Transverse colon (tissue), 4 donors: ENCODE measurements at places on chromosomes 1 and 21. TPM values are rescaled to one million over a fixed set of nuclear protein-coding genes. Genes with fewer than 3 reads are reported as not detected.

DNA sequence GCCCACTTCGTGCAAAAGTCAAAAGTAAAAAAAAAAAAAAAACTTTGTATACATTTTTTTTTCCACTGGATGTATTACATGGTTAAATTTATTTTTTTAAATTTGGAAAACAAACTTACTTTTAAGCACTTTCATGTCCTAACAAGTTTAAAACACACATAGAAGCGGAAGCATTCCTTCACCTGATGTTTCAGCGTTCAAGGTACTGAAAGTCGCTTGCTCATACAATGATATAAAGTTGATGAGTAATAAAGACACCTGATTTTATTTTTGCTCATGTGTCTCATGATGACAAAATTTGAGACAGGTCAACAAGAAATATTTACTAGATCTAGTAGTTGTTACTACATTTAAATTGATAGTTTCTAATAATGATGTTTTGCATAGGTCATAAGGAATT lies 35.5 kb downstream of the ADAMTS1 start:
- no peak for DNase-seq

DNA sequence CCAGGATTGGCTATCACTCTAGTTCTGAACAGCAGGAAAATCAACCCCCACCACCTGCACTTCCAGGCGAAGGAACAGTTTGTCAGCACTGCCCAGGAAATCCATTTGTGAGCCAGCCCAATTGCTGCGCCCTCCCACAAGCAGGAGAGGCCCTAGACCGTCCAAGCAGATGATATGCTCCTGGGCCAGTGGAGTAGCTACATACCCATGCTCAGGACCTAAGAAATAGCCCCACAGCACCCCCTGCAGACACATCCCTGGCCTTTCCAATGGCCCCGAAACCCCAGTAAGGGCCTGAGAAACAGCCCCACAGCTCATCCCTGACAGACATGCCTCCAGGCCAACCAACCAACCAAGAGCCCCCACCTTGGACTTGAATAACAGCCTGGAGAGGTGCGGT lies 111.5 kb upstream of the ZC3H11B start:
- DNase-seq = no peak

DNA sequence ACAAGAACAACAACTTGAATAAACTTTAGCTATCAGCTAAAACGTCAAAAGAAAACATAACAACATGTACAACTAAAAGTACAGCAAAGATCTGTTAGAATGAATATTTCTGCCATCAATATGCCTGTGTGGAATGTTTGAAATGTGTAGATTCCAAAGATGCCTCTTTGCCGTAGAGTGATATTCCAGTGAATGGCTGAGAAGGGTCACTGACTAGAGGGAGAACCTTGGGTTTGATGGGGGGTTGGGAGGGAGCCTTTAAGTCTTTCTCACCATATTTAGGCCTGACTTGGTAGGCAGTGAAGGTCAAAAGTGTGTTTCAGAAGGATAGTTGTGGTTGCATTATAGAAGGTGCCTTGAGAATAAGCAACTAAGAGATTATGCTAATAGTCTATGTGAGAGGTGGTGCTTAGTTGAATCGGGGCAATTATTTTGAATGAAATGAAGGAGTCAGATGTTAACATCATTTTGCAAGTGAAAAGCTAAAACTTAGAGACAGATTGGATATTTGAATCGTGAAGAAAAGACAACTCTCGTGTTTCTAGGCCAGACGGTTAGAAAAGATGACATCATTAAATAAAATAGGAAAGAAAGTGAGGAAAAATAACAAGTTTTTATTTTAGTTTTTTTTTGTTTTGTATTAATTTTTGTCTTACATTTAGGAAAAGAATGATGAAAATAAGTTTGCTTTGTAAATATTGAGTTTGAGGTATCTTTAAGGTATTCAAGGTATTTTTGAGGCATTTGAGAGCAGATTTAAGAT lies 53.8 kb downstream of the PLA2G4A start:
- no peak for DNase-seq

DNA sequence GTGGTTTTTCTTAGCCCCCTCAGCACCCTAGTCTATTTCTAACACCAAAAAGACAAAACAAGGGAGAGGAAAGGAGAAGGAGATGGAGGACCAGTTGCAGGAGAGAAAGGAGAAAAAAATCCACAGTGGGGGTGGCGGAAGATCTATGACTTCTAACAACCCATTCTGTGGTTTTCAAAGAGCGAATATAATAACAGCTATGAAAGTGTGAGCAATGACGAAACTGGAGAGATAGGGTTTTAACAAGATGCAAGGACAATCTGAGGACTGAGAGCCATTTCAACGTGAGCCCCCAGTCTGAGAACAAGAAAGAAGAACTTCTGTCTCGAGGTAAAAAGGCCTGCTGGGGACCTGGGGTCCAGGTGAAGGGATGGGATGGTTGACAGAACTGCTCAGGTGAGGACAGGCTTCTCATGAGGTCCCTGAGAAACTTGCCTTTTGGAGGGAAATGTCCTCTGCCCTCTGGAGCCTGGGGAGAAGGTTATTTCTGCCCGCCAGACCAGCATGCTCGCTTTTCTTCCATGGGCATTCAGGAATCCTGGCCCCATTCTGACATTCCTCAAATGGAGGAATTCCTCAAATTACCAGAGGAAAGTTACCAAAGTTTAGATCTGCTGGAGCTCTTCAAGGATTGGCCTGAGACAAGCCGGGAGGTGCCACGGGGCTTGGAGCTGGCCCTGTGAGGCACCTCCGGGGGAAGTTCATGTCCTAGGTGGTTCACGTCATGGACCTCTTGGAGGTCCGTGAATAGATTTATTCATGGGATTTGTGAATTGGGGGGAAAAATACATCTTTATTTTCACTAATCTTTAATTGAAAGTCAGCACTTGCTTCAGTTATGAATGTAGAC lies at the start of gene CD160:
TSS of gene CD160 (plus strand) at position 270 of the 850 bp plus-strand sequence. CDS start 8,829 bp downstream, outside the sequence.
- DNase-seq = no peak

GRCh38 chr1:172932981-172933380 lies 117.8 kb downstream of the TNFSF18 start:
- DNase-seq = no peak

Gene IBA57
- 7.5 TPM for total RNA-seq

GRCh38 chr1:166166329-166166697 lies 488 bp downstream of the FAM78B start:
- DNase-seq = no peak

DNA sequence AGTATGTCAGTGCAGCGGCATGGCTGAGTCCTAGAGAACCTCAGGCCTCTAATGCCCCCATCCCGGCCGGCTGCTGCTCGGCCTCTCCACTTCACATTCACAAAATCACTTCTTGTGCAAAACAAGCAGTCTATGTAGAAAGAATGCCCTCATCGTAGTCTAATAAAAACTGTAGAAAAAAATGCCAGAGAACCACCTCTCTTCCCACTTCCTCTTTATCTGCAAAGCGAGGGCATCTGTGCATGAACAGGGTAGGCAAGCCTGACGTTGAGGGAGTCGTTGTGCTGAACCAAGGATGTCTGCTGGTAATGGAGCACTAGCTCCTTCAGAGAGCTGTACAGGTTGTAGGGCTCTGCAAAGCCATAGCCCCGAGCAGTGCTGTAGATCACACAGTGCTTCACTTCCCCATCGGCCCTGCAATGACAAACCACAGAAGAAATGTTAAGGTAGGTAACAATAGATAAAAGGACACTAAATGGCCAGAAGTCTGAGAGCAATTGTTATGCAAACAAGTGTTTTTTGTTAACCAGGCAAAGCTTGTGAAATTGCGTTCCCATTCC lies 88.9 kb downstream of the PIK3R3 start:
- DNase-seq = peak; percentile 28

Gene NBPF6
- total RNA-seq = 0.32 TPM

DNA sequence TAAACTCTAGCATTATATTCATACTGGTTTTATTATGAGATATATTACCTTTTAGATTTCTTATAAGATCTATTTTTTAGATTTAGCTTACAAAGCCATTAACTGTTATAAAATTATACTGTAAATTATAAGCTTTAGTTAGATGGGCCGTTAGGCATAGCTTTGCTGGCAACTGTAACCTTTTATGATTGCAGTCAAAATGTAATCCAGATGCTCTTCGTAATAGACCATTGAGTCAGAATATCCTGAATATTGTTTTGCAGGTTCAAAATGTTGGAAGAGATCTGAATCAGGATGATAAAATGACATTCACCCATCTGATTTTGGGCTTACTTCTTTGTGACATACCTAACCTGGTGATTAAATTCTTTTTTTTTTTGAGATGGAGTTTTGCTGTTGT lies 20.9 kb downstream of the ITSN1 start:
- no peak for DNase-seq
